DND-41 (cell line): ENCODE measurements at places on chromosomes 12 and 14.

DNA sequence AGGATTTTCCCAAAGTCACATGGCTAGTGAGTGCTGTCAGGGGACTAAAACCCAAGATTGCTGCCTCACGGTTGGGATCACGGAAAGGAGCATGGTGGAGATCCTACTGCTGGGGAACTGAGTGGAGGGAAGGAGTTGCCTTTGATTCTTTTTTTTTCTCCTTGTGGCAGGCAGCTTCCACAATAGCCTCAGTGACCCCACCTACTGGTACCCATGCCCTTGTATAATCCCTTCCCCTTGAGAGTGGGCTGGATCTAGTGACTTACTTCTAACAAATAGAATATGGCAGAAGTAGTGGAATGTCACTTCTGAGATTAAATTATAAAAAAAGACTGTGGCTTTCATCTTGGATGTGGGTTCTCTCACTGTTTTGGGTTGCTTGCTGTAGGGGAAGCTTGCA is 135.7 kb downstream of the DICER1 start:
- no peak for DNase-seq

DNA sequence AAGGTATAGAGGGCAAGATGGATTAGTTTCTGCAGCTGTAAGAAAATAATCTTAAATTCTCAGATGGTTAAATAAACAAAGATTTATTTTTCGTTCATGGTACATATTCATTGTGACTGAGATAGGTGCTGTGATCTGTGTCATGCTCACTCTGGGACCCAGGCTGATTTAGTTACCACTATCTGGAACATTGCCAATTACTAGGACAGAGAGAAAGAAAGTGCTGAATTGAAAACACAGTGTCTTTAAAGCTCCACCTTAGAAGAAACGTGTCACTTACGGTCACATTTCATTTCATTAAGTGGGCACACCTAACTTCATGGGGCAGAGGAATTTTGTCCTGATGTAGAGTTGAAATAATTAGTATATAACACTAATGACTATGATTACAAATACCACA is 430.0 kb downstream of the CCDC91 start:
- no peak for DNase-seq

DNA sequence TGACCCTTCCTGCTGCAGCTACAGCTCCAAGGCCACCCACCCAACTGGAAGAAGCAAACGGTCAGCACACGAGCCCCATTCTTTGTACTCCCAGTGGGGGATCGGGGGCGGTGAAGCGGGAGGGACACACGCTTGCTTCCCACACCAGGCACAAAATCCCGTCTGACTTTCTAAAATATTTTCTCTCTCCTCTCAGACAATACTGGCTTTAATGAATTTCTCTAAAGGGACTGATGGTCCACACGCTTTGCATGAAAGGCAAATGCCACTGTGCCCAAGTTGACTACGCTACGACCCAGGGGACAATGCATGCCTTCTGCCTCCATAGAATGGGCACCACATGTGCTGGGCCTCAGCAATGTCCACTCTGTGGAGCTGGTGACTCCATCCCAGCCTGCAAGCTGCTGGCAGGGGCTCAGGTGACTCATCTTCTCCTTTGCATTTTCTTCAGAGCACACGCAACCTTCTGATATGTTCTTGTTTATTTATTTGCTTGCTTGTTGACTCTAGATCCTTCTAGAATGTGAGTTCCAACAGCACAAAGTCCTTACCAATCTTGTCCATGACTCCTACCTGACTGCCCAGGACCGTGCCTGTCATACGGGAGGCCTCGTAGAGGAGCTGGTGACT is 15.6 kb downstream of the SYNE3 start:
- DNase-seq = no peak

- DNase-seq = no peak
These were observed 105.1 kb downstream of the C12orf50 start for GRCh38 chr12:87924149-87924548.

DNA sequence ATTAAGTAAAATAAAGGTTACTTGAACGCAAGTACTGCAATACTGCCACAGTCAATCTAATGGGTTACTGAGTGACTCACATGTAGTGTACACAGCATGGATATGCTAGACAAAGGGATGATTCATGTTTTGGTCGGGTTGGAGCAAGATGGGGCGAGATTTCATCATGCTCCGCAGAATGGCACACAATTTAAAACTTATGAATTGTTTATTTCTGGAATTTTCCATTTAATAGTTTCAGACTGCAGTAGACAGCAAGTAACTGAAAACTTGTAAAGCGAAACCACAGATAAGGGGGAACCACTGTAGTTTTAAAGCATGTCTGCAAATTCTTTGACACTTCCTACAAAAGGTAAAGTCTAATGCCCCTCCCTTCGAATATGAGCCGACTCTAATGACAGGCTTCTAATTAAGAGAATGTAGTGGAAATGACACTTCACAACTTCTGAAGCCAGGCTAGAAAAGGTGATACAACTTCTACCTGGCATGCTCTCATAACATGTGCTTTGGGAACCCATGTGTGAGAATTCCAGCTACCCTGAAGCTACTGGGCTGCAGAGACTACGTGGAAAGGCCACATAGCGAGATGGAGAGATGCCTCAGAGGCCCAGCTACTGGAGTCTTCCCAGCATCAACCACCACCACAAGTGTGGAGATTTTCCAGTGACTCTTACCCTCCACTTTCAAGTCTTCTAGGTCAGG is 13.9 kb upstream of the TCP11L2 start:
- DNase-seq = no peak

DNA sequence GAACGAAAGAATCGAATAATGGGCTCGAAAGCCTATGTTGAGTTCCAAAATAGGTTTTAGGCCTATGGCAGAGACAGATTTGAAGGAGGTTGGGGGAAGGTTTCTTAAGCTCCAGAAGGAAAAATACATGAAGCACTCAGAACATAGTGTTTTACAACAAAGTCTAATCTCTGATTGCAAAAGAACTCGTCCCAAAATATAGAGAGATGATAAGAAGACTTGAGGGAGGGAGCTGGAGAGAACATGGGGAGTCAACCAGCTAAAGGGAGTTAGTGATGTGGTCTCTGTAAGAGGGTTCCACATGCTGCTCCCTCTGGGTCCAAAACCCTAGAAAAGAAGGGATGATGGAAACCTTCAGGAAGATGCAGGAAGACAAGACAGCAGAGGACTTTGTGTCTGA is 54.8 kb upstream of the DAAM1 start:
- DNase-seq = no peak

GRCh38 chr12:70049596-70050360 is 193.5 kb upstream of the CNOT2 start:
- no peak for DNase-seq

- DNase-seq = no peak
These were observed 112.6 kb downstream of the RBM19 start for GRCh38 chr12:113853491-113853890.

DNA sequence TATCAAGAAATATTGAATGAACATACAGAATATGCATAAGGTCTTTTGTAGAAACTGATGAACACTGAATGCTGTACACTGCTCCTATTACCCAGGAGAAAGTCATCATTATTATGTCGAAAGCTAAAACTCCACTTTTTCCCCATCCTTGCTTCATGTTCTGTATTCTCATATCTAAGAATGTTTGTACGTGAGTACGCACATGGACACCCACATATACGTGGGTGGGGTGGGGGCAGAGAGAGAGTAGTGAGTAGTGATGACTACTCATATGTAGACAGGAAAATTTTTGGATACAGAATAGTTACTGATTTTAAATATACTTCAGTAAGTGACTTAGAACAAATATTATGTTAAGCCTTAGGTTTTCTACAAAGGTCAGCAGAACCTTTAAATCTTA is 75.1 kb downstream of the FERMT2 start:
- DNase-seq = no peak

GRCh38 chr14:26191123-26191522 is 406.7 kb downstream of the NOVA1 start:
- no peak for DNase-seq

- DNase-seq = no peak
These were observed 113.1 kb downstream of the ITPR2 start for GRCh38 chr12:26719852-26720251.

GRCh38 chr14:74919421-74920165 is 3.5 kb downstream of the RPS6KL1 start:
- no peak for DNase-seq

DNA sequence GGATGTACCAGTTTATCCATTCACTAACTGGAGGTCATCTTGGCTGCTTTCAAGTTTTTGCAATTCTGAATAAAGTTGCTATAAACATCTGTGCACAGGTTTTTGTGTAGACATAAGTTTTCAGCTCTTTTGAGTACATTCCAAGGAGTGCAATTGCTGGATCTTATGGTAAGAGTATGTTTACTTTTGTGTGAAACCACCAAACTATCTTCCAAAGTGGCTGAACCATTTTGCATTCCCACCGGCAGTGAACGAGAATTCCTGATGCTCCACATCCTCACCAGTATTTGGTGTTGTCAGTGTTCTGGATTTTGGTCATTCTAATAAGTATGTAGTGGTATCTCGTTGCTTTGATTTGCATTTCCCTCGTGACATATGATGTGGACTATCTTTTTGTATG is 150.5 kb upstream of the BCL2L14 start:
- no peak for DNase-seq

GRCh38 chr14:100591453-100592371 is 4.5 kb upstream of the BEGAIN start:
- DNase-seq = no peak

- no peak for DNase-seq
These were observed 181.9 kb upstream of the SLC38A2 start for GRCh38 chr12:46554460-46554859.

GRCh38 chr12:98513379-98514322 is 1.7 kb upstream of the TMPO start:
- DNase-seq = no peak

GRCh38 chr12:20063116-20063515 is 305.2 kb upstream of the PDE3A start:
- no peak for DNase-seq

GRCh38 chr14:73780391-73780790 is 66.2 kb upstream of the PNMA1 start:
- DNase-seq = no peak

DNA sequence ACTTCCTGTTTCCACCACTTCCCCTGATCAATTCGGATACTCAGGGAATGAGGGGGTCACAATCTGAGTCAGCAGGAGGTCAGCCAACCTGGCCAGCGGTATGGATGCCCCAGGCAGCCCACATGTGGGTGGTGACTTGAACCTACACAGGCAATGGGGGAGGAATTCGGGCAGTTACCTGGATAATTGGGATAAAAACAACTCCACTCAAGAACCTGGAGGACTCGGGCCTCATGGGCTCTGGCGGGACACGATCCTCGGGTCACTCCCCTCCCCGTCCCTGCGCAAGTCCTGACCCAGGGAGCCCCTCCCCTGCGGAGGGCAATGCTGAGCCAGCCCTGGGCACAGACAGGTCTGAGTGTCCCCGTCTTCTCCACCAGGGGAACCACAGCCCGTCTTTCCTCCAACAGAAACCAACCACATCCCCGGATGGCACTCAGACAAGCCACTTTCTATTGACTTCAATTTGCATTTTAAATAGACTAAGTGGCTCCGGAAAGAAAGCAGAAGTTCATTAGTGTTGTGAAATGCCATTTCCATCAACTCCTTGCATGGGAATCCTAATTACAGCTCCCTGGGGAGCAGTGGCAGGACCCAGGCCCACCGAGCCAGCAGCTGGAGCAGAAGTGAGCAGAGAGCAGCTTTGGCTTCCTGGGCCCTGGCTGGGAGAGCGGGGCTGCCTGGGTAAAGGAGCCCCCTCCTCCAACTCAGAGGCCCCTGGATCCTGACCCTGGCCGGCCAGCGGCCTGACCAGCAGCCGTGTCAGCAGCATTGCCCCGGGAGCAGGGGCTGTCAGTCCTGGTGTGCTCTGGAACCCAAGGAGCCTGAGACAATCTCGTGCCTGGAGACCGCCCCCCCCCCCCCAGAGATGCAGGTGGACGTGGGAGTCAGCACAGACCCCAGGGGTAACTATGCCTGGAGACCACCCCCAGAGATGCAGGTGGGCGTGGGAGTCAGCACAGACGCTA is 374.1 kb downstream of the ADGRD1 start:
- no peak for DNase-seq

GRCh38 chr12:97229004-97229403 is 233.6 kb upstream of the RMST start:
- DNase-seq = no peak

DNA sequence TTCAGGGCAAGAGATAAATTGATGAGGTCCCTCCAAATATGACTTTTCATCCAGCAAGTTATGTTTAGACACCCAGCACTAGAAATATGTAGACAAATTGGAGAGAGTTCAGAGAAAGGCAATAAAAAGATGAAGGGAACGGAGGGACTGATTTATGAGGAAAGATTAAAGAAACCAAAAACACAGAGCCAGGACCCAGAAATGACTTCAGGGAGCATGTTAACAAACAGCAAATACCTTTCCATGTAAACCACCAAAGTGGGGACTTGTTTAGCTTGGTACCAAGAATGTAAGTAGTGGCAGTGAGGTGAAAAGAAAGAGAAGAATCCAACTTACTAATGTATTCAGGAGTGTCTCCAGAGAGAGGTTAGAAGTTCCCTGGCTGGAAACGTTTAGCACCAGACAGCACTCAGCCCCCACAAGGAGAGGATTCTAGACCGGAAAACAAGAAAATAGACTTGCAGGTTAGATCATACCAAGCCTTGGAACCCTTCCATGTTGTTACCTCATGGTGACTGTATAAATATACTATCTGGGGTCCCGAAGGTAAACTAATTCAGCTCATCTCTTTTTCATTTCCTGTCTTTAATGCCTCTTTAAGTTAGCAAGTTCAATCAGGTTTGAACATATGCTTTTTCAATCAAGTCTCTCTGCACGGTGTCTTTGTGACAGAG is 79.2 kb downstream of the TBC1D30 start:
- no peak for DNase-seq

DNA sequence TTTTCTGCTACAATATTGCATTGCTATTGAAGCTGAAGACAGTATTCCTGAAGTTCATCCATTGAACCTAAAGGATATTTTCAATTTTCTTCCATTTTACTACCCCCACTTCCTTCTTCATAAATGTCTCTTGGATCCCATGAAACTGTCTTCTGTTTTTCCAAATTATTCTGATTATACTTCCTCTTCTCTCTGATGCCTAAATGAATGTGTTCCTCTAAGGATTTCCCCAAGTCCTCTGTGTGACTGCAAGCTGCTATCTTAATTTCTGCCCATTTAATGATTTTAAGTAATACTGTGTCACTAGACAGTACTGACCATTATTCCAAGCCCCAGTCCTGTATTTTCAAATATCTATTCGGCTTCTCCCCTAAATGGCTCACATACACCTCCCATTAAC is 102.9 kb downstream of the TAOK3 start:
- DNase-seq = no peak
